ENCODE measurements at places on chromosomes 5 and 9.

DNA sequence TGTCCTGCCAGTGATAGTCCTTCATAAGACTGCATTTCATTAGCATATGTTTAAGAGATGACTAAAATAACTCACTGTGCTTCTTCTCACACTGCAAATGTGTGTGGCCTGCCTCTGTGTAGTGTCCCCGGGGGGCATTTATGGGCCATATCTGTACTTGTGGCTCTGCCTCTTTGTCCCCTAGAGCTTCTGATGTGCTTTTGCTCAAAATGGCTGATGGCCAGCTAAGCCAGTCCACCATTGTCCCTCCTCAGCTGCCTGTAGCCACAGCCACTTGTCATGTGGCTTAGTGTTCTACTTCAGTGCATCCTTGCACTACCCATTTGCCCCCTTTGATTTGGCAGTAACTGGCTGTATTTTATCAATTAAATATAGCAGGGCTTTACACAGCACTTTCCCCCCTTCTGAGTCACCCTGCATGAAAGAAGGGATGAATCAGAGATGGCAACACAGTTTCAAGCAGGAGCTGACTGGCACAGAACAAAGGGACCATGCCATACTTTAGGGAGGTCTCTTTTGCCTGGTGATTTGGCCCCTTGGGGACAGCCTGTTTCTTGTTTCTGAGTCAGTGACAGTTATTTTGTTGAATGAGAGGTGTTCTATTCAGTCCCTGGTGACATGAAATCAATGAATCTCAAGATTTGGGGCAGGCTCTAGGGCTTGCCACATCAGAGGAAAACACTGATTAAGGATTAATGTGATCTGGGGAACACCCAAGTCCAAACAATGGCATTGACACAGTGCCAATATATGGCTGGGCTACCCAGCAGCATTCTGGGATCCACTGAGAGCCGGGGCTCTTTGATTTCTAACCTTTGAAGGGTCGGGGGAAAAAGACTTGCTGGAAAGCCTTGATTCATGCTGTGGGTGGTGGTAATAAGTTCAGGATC, 245.5 kb downstream of the SMARCA2 start:
- no peak for DNase-seq

DNA sequence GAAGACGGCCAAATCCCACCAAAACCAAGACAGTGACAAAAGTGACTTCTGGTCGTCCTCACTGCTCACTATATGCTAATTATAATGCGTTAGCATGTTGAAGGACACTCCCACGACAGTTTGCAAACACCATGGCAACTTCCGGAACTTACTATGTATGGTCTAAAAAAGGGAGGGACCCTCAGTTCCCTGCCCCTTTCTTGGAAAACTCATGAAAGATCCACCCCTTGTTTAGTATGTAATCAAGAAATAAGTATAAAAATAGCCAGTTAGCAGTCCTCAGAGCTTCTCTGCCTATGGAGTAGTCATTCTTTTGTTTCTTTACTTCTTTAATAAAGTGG, 9.5 kb downstream of the FCN2 start:
- DNase-seq: no peak

DNA sequence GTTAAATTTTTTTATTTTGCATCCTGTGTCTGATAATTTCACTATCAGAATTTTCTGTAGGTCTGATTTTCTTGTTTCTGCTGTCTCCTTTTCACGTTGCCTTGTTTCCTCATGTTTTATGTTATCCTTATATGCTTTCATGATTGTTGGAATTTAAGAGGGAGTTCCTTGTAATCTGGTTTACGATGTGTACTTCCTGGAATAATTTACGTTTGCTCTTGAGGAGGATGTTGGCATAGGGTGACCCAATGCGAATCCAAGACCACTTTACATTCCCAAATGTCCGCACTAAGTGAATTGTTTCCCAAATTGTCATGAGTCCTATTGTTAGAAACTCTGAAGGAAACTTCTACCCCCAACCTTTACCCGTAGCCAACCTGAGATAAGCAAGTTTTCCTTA, 80.3 kb downstream of the ADAMTSL1 start:
- DNase-seq: no peak

- no peak for DNase-seq
These were observed 16.2 kb downstream of the KCNMB1 start for GRCh38 chr5:170372971-170373370.

- DNase-seq: no peak
These were observed 51.7 kb downstream of the ARHGAP26 start for GRCh38 chr5:142821733-142822487.

DNA sequence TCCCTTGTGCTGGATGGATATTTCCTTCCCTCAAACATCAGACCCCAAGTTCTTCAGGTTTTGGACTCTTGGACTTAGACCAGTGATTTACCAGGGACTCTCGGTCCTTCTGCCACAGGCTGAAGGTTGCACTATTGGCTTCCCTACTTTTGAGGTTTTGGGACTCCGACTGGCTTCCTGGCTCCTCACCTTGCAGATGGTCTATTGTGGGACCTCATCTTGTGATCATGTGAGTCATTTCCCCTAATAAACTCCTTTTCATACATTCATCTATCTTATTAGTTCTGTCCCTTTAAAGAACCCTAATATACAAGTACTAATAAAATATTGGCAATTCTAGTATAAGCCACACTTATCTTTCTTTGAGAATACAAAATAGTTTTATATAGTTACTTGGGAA, 1078.9 kb downstream of the CDH12 start:
- DNase-seq: no peak

- no peak for DNase-seq
These were observed 22.3 kb downstream of the PSMB7 start for GRCh38 chr9:124392871-124393460.
